ENCODE measurements at places on chromosomes 1 and 21.
A peak's percentile ranks its signal among the peaks of the same experiment; 100 is the strongest.

DNA sequence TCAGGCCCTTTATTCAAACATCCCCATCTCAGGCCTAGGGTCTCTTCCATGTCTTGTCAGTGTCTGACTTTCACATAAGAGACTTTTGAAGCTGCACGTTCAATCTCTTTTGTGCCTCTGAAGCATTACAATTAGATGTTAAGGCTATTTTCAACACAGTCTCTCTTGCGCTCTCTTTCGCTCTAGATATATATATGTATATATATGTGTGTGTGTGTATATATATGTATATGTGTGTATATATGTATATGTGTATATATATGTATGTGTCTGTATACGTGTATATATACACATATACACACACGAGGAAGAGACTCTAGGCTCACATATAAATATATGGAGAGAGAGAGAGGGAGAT is 162.5 kb upstream of the RNPC3 start:
- H3K36me3 ChIP-seq, result no peaks in the 10 kb centered on the region
- H3K4me1 ChIP-seq, result no peaks in the 10 kb centered on the region
- H3K27ac ChIP-seq, result no peak overlapping the region
- no peak for DNase-seq

DNA sequence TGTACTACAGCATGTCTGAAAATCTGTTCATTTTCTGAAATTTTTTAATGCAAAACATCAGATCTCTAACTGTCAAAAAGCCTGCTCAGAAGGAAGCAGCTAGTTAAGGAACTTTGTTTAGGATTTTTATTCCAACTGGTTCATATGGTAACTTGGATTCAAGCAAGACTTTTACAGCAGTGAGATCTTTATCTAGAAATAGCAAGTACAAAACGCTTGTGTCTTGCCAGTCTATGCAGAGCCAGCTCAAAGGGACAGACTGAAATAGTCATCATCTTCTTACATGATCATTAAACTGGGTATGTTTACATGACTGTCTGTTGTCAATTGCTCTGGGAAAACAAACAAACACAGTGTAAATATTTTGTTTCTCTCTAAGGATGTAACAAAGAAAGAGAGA is 37.6 kb downstream of the DDAH1 start:
- no peaks in the 10 kb centered on the region for H3K4me1 ChIP-seq
- peaks cover 6% of the 10 kb centered on the region for H3K36me3 ChIP-seq
- no peaks in the 10 kb centered on the region for H3K27me3 ChIP-seq
- no peak overlapping the region for H3K27ac ChIP-seq
- H3K4me3 ChIP-seq, result no peak overlapping the region

- no peaks in the 10 kb centered on the region for H3K27me3 ChIP-seq
- peaks cover 6% of the 10 kb centered on the region for H3K4me1 ChIP-seq
- H3K4me3 ChIP-seq, result no peak overlapping the region
- no peak overlapping the region for H3K27ac ChIP-seq
These were observed 84.9 kb downstream of the VWA5B1 start for GRCh38 chr1:20375563-20375962.

GRCh38 chr1:114782476-114782875 is 2.0 kb upstream of the SIKE1 start:
- H3K4me1 ChIP-seq, result no peaks in the 10 kb centered on the region
- H3K4me3 ChIP-seq, result no peak overlapping the region
- no peak for DNase-seq
- H3K27me3 ChIP-seq, result no peaks in the 10 kb centered on the region

- H3K27ac ChIP-seq, result peak overlapping the region; percentile 98
- peaks cover 11% of the 10 kb centered on the region for H3K36me3 ChIP-seq
- no peaks in the 10 kb centered on the region for H3K27me3 ChIP-seq
- peaks cover 5% of the 10 kb centered on the region for H3K4me1 ChIP-seq
These were observed 883 bp downstream of the SLC66A1 start for GRCh38 chr1:19312782-19313635.

- no peak for DNase-seq
- H3K4me1 ChIP-seq, result no peaks in the 10 kb centered on the region
- peaks cover 16% of the 10 kb centered on the region for H3K27me3 ChIP-seq
- no peak overlapping the region for H3K4me3 ChIP-seq
- H3K27ac ChIP-seq, result no peak overlapping the region
- no peaks in the 10 kb centered on the region for H3K36me3 ChIP-seq
These were observed 13.5 kb upstream of the PLA2G2C start for GRCh38 chr1:20199840-20200239.

- H3K27ac ChIP-seq, result no peak overlapping the region
- H3K4me3 ChIP-seq, result no peak overlapping the region
- H3K27me3 ChIP-seq, result no peaks in the 10 kb centered on the region
- no peak for DNase-seq
- H3K36me3 ChIP-seq, result no peaks in the 10 kb centered on the region
These were observed 22.0 kb upstream of the UHMK1 start for GRCh38 chr1:162475539-162476185.

GRCh38 chr1:158939180-158939579 is 7.8 kb downstream of the PYHIN1 start:
- no peak for DNase-seq
- H3K4me1 ChIP-seq, result no peaks in the 10 kb centered on the region
- no peak overlapping the region for H3K4me3 ChIP-seq
- no peak overlapping the region for H3K27ac ChIP-seq
- H3K27me3 ChIP-seq, result no peaks in the 10 kb centered on the region
- no peaks in the 10 kb centered on the region for H3K36me3 ChIP-seq

- no peaks in the 10 kb centered on the region for H3K36me3 ChIP-seq
- H3K27ac ChIP-seq, result peak overlapping the region; percentile 97
- peak; percentile 97 for DNase-seq
- H3K27me3 ChIP-seq, result no peaks in the 10 kb centered on the region
- H3K4me3 ChIP-seq, result no peak overlapping the region
These were observed 9.2 kb downstream of the RNU5D-1 start for GRCh38 chr1:44721485-44722361.

DNA sequence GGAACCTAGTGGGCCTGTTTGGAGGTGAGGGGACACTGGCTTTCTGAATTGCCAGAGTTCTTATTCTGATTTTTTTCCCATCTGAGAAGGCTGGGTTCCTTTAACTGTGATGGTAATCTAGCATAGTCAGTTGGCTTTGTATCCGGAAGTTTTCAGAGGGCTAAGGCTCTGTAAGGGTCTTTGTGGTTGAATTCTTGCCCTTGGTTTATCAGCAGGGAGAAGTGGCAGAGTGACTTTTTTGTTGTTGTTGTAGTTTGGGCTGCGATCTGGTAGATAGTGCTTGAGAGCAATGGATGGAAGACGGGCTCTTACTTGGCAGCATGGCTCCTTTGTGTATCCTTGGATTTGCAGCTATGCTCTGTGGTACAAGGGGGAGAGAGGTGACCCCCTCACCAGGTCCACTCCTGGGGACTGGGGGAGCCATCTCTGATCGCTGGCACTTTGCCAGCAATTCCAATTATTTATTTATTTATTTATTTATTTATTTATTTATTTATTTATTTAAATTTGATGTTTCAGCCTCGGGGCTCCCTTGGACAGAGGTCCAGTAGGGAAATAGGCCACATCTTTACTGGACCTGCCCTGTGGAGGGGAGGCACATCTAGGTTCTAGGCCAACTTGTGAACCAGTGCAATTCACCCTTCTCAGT is 18.5 kb downstream of the TCP10L start:
- H3K4me1 ChIP-seq, result no peaks in the 10 kb centered on the region
- DNase-seq, result no peak
- no peak overlapping the region for H3K27ac ChIP-seq
- peaks cover 4% of the 10 kb centered on the region for H3K27me3 ChIP-seq
- no peak overlapping the region for H3K4me3 ChIP-seq
- H3K36me3 ChIP-seq, result no peaks in the 10 kb centered on the region

DNA sequence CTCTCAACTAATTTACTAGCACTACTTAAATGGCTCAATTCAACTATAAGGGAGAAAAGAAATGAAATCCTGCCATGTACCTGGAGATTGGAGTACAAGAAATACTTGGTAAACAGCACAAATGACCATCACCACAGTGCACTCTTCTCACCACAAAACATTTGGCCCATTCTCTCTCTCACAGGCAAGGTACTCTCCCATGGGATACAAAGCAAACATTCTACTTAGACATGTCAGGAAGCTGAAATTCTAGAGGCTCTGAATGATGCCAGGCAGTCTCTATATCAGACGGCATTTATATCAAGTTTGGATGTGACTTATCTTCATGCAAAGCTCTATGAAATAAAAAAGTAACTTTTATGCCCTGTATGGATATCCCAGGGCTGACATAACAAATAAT is 72.5 kb downstream of the DPT start:
- no peak overlapping the region for H3K4me3 ChIP-seq
- H3K27me3 ChIP-seq, result no peaks in the 10 kb centered on the region
- H3K4me1 ChIP-seq, result no peaks in the 10 kb centered on the region
- H3K27ac ChIP-seq, result no peak overlapping the region
- peak; percentile 11 for DNase-seq

DNA sequence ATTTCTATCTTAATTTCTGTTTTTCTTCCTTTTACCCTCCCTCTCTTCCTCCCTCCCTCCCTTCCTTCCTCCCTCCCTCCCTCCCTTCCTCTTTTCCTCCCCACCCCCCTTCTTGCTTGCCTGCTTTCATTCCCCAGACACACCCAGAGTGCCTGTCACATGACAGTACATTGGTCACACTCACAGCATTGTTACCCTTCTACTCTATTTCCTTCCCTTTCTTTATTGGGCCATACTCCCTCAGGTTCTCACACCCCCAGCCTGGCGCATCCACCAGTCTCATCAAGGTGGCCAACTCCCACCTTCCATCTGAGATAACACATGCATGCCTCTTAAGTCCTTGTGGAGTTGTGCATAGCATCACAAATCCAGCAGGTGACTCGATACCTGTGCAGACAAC is 10.9 kb downstream of the TMPRSS3 start:
- no peaks in the 10 kb centered on the region for H3K36me3 ChIP-seq
- no peak for DNase-seq
- no peaks in the 10 kb centered on the region for H3K27me3 ChIP-seq

- peaks cover 5% of the 10 kb centered on the region for H3K4me1 ChIP-seq
- no peaks in the 10 kb centered on the region for H3K36me3 ChIP-seq
- no peak overlapping the region for H3K4me3 ChIP-seq
- H3K27ac ChIP-seq, result no peak overlapping the region
These were observed 96.9 kb downstream of the ZNF644 start for GRCh38 chr1:90924982-90925381.

DNA sequence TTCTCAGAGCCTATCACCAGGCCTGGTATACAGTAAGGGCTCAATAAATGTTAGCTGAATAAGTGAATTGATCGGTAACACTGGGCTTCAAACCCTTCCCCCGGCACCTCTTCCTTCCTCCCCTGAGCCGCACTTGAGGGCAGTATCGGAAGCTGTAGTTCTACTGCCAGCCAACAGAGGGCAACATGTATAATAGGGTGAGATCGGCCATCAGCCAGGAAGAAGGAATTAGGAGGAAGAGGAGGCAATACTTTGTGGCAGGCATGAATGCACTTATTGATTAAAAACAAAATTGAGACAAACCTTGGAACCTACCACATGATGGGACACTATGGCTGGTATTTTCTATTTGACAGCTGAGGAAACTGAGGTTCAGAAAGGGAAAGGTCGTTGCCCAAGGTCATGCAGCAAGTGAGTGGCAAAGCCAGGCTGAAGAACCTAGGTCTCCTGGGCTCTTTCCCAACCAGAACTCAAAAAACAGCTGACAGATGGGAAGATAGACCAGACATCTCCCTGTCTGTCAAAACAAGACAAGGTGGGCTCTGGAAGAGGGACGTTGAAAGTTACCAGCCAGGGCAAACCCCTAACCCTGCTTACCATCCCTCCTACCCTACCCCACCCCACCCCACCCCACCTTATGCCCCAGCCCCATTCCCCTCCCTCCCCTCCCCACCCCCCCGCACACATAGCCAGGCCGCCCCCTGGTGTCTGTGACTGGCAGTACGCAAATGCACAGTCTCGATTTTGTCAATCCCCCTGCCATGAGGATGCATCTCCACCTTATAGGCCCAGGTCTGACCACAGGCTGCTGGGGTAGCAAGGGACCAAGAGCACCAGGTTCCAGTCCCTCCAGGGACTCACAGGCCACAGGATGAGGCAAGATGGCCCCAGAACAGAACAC is 107.3 kb upstream of the RUNX3 start:
- H3K27me3 ChIP-seq, result no peaks in the 10 kb centered on the region
- no peaks in the 10 kb centered on the region for H3K36me3 ChIP-seq
- DNase-seq, result peak; percentile 57
- H3K27ac ChIP-seq, result no peak overlapping the region

- no peak overlapping the region for H3K4me3 ChIP-seq
- H3K27ac ChIP-seq, result no peak overlapping the region
- DNase-seq, result no peak
These were observed 39.9 kb downstream of the SPATA46 start for GRCh38 chr1:162336621-162337285.

GRCh38 chr1:56963667-56964066 is 2.1 kb downstream of the C8B start:
- H3K36me3 ChIP-seq, result no peaks in the 10 kb centered on the region
- H3K4me1 ChIP-seq, result no peaks in the 10 kb centered on the region
- DNase-seq, result no peak
- no peak overlapping the region for H3K27ac ChIP-seq
- H3K27me3 ChIP-seq, result no peaks in the 10 kb centered on the region

GRCh38 chr1:112544011-112544688 is 35.4 kb downstream of the WNT2B start:
- no peaks in the 10 kb centered on the region for H3K27me3 ChIP-seq
- DNase-seq, result peak; percentile 63
- peaks cover 19% of the 10 kb centered on the region for H3K4me1 ChIP-seq
- peak overlapping the region; percentile 89 for H3K27ac ChIP-seq
- H3K36me3 ChIP-seq, result peaks cover 10% of the 10 kb centered on the region

DNA sequence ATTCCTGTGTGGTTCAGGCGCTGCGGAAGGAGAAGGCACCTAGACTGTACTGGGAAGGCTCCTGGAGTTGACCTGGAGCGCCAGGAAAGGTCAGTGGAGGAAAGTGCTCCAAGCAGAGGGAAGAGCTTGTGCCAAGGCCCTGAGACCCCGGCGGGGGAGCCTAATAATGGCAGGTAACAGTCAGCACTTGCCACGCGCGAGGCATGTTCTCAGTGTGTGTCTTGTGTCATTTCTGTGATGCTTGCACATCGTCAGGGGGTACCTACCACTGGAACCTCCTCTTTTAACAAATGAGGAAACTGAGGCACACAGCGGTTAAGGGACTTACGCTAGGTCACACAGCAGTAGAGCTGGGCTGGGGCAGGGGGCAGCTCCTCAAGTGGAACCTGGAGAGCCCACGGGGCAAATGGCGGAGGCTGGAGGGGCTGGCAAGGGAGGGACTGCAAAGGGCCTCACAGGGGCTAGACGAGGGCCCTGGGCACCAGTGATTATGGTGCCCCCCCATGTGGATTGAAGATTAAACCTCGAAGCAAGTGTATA is 976 bp upstream of the BMP8B start:
- H3K27ac ChIP-seq, result no peak overlapping the region
- H3K27me3 ChIP-seq, result no peaks in the 10 kb centered on the region
- H3K4me3 ChIP-seq, result peak overlapping the region; percentile 64
- no peaks in the 10 kb centered on the region for H3K36me3 ChIP-seq
- H3K4me1 ChIP-seq, result peaks cover 10% of the 10 kb centered on the region

DNA sequence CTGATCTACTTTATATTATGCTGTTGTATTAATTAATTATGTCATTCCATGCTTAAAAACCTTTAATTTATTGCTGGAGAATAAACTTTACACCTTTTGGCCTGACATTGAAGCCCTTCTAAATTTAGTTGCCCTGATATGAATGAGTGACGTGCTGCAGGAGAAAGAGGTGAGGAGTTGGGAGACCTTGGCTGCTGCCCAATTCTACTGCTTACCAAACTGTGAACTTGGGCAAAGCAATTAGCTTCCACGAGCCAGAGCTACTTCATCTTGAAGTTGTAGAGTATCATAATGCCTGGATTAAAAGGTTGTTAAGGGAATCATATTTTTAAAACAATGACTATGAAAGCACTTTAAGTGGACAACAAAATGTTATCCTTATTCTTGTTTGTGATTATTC is 126.8 kb upstream of the DEPDC1 start:
- H3K4me3 ChIP-seq, result no peak overlapping the region
- H3K27me3 ChIP-seq, result no peaks in the 10 kb centered on the region
- H3K4me1 ChIP-seq, result peaks cover 18% of the 10 kb centered on the region
- H3K27ac ChIP-seq, result peak overlapping the region; percentile 83
